AG20443 (cell line): ENCODE measurements at places on chromosomes 5 and 9.

DNA sequence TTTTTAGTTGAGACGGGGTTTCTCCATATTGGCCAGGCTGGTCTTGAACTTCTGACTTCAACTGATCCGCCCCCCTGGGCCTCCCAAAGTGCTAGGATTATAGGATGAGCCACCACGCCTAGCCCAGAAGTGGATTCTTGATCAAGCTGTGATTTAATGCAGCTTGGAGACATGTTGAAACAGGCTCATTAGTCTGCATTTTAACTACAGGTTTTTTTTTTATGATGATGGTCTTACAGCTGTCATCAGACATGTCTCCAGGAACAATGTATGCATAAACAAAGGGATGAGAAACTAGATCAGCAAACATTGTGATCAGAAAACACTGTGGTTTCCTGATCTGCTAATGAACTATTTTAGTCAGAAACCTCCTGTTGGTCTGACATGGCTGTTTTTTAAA is 30.0 kb upstream of the PLPP1 start:
- DNase-seq: no peak

- DNase-seq: no peak
These were observed 118.5 kb downstream of the DAB2IP start for GRCh38 chr9:121769939-121770338.

DNA sequence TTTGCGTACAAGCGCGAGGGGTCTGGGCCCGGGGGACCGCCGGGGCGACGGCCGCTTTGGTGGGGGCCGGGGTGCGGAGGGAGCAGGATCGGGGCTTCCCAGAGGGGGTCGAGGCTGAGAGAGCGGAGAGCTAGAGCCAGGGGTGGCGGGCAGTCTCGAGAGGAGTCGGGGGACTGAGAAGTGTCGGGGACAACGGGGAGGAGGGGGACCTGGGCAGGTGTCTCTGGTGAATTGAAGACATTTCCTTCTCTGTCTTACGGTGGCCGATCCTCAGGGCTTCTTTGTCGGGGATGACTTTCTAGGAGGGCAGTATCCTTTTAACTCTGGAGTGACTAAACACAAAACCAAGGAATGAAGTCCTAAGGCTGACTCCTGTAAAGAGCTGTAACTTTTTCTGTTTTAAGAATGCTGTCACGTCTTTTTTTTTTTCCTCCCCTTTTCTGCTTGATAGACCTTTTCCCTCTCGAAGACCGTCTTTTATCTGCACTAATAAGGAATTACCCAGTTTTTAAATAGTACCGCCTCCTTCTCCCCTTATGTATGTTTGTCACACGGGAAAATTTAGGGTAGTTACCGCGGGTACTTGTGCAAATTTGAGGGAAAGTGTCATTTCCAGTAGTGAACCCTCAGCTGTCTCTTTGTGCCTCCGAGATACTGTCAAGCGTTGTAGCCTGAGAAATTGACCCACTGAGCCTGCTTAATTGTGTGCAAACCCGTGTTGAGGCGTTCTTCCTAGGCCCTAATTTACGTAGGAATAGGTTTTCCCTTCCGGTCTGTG is 822 bp downstream of the DENND4C start:
- DNase-seq: peak; percentile 22

DNA sequence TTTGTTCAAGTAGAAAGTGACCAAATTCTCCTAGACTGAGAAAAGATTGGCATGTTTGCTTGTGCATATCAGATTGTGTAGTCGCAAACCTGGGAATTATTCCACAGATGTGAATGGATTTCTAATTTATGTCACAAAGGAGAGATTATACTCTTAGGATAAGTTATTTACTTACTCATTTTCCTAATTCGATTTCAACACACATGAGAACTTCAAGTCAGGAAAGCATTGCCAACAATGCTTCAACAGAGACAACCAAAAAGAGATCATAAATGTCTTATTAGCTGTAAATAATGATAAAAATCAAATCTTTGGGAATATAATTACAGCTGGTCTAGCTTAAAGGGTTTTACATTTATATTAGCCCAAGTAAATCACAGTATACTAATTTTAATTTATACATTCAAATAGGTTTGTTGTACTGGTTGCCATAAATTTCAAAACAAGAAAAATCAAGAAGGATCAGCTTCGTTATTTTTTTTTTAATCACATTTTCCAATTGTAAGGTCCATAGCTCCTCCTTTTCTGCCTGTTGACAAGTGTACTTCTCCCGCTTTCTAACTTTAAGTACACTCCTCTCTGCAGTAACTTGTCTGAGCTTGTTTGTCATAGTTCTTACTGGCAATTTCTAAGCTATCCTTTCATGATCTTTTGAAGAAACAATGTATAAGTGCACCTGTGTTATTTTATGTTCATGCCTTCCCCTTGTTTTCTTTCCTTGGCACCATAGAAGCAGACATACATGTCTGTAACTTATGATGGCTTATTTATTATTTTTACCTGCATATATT is 246.6 kb downstream of the DEPDC1B start:
- DNase-seq: no peak

DNA sequence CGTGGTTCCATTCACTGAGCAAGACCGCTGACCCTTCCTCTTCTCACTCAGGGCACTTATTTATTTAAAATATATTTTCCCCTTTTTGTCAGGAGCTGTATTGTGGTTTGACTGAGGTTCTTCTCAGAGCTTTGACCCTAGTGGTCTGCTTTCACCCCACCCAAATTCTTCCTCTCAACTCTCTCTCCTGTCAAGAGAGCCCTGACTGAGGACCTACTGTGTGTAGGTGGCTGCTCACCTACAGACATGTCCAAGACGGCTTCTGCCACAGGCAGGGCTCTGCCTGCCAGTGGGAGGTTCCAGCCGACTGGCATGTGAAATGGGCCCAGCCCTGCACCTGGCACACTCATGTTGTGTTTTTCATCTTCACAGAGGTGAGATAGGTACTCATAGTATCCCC is 5.2 kb downstream of the DCANP1 start:
- DNase-seq: no peak

GRCh38 chr9:127527560-127528268 is 76.4 kb downstream of the LRSAM1 start:
- no peak for DNase-seq

- no peak for DNase-seq
These were observed 43.6 kb downstream of the BASP1 start for GRCh38 chr5:17261075-17261474.

DNA sequence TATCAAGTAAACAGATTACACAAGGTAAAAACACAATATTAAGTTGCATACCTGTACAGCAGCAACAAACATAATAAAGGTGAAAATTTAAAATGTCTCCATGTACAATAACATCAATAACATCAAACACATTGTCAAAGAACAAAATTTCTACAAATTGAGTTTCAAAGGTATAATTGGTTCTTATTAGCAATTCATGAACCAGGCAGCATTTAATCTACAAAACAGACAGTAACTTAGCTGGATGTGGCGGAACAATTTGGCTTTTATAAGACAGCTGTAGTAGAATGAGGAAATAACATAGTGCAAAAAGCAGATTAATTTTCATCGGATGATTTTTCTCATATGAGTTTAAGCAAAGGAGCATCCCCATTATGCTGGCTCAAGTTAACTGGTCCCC is 1176.8 kb downstream of the EFNA5 start:
- DNase-seq: no peak

DNA sequence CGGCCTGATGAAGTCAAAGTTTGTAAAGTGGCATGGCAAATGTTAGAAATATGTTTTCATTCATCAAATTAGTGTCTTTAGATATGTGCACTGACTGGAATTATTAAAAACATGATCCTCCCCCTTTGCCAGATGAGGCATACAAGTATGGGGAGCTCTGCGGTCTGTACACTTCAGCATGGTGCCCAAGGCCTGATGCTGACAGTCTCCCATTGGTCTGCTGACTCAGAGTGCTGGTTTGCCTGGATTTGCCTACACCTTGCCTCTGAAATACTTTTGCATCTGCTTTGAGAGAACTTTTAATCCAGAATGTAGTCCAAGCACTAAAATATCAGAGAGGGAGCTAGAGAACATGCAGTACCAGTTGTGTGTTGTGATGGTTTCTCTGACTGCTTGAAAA is 354.3 kb upstream of the ACTBL2 start:
- no peak for DNase-seq

- peak; percentile 68 for DNase-seq
These were observed 23.1 kb downstream of the CXXC5 start for GRCh38 chr5:139671096-139671841.

DNA sequence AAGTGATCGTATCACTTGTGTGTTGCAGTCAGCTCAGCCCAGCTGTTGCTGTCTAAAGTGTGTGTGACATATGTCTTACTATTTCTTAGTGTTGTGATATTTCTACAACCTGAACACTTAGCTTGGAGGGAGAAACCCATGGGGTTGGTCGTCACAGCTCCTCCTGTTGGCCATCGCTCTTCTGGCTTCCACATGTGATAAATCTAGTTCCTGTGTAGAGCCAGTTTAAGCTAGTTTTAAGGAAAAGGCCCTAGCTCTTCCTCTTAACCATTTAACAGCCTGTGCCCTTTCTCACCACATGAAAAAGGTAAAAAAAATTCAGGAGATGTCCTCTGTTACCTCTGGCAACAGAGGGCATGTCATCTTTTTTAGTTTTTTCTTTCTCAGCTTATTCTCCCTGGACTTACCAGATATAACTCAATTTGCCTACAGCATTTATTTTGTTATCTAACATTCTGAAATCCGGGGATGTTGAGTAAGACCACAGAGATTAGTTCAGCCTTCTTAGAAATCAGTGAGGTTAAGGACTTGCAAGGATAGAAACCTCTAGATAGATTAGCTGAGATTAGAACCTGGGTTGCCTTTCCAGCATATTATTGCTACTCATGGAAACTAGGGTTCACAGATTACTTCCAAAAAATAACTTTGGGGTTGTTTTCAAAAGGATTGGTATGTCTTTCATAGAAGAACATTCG is 100.4 kb downstream of the GAPVD1 start:
- DNase-seq: no peak

- DNase-seq: peak; percentile 78
These were observed 55.9 kb upstream of the ORM1 start for GRCh38 chr9:114266969-114267368.

- DNase-seq: no peak
These were observed 25.7 kb downstream of the SREK1IP1 start for GRCh38 chr5:64742821-64743220.

DNA sequence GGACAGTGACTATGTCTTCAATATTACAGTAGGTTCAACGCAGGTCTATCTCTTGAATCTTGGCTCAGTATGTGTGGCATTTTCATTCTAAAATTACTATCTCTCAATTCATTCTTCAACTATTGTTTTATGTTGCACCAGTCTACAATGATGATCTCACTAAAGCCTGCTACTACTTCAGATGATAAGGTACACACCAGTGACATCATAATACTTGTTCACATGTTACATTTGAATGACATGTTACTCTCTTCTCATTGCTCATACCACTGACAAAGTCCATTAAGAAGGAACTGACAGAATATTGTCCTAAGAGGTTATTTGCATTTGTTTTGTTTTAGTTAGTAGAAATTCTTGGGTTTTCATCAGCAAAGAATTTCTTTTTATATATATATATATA is 165.2 kb upstream of the ST8SIA4 start:
- no peak for DNase-seq

DNA sequence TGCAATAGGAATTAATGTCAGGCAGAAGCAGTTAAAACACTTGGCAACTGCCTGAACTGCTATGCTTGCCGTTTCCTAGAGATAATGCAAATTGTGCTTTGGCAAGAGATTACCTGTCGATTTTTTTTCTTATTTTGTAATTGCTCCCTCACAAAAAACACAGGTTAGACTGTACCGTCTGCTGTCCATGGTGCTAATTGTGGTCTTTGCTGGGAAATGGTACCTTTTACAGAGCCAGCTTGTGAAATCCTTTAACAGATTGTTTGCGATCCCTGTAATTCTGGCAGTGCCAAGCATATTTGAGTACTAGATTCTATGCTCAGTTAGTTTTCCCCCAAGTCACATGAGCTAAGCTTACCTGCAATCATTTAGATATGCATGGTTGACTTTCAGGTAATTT is 2125.8 kb upstream of the WWC1 start:
- no peak for DNase-seq

DNA sequence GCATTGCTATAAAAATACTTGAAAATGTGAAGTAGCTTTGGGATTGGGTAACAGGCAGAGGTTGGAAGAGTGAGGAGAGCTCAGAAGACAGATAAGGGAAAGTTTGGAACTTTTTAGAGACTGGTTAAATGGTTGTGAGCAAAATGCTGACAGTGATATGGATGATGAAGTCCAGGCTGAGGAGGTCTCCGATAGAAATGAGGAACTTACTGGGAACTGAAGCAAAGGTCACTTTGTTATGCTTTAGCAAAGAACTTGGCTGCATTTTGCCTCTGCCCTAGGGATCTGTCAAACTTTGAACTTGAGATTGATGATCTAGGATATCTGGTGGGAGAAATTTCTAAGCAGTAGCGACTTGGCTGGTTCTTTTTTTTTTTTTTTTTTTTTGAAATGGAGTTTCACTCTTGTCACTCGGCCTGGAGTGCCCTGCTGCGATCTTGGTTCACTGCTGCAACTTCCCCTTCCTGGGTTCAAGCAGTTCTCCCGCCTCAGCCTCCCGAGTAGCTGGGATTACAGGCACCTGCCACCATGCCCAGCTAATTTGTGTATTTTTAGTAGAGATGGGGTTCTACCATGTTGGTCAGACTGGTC is 998.9 kb downstream of the TLE1 start:
- DNase-seq: no peak

GRCh38 chr9:10443181-10443867 is 169.5 kb downstream of the PTPRD start:
- DNase-seq: no peak

GRCh38 chr9:133151601-133152525 is 11.9 kb downstream of the GBGT1 start:
- DNase-seq: no peak

DNA sequence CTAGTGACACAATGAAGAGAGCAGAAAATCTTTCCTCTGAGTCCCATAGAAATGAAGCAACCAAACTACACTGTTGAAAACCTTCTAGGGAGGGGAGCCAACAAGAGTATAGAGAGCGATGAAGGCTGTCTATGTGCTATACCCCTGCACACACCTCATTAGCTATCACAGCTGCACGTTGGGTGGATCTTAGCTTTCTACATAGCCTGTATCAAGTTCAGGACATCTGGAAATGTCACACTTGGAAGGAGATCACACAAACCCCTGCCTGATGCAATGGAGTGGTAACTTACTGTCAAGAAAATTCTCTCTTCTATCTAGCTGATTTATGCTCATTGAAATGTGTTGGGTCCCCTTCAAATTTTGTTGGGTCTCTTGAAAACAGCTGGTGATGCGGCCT is 127.0 kb upstream of the NTRK2 start:
- no peak for DNase-seq
